ENCODE measurements at places on chromosomes 6 and 20.

GRCh38 chr6:162377735-162378134, 349.8 kb downstream of the PRKN start:
- DNase-seq, result no peak

- no peak for DNase-seq
Observed at GRCh38 chr6:130507666-130508028, 141.8 kb downstream of the TMEM200A start.

DNA sequence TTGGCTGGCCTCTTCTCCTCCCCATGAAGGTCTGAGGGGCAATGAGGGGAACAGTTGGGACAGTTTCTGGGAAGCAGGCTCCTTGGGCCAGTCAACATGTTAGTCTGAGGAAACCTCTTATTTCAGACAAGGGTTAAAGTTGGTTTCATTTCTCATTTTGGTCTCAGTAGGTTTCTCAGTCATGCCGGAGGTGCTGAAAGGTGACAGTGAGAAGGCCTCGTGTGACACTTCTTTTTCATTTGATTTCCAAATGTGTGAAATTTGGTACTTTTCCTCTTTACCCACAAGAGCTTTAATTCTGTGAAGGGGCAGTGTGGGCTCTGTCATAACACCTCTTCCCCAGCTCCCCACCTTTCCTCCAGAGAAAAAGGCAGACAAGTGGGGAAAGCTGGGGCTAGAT, 7.5 kb upstream of the GLP1R start:
- DNase-seq, result no peak

DNA sequence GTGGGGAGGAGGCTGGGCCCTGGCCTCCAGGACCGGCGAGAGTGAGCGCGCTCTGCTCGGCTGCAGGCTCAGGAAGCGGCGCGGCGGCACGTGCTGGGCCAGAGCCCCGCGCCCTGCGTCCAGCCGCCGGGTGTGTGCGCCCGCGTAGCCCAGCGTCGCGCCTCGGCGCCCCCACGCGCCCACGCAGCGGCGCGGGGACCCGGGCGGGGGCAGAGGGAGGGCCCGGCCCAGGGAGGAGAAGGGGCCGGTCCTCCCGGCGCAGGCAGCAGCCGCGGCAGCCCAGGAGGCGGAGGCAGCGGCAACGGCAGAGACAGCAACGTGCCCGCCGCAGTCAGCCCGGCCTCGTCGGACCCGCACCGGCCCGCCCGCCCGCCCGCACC, at the start of gene EYA2:
Gene EYA2 (plus strand): TSS at position 265 of the 380 bp plus-strand sequence. CDS start 95,168 bp downstream, outside the sequence.
- DNase-seq, result no peak

- no peak for DNase-seq
Observed at GRCh38 chr20:20150241-20150640, 97.9 kb downstream of the CFAP61 start.

Measured in NAMALWA (cell line).